ENCODE measurements at places on chromosomes 3 and 15.

GRCh38 chr3:152244517-152244888, 24.2 kb upstream of the MBNL1 start:
- DNase-seq: no peak

GRCh38 chr15:45873781-45874180, 239.0 kb downstream of the SQOR start:
- no peak for DNase-seq

DNA sequence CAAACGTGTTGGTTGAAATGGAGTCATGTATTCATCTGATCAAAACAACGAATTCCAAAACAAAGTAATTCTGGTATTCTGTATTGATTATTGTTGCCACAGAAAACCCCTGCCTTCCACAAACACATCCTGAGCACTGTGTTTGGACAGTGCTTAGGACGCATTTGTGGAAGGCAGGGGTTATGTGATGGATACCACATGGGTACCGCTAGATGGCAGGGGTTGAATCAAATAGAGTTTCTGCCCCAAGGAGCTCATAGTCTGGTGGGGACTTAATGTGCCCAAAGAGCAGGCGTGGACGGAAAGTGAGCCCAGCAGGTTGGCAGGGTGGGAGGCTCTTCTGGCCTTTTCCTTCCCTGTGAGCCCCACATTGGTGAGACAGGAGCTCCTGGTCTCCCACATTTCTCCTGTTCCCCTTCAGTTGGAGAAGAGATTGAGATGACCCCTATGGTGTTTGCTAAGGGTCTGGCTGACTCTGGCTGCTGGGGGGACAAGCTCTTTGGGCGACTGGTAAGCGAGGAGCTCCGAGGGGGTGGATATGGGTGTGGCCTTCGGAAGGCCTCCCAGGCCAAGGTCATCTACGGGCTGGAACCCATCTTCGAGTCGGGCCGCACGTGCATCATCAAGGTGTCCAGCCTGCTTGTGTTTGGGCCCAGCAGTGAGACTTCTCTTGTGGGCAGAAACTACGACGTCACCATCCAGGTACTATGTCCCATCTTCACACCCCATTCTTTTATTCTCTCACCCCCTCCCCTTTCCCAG, 22.1 kb upstream of the SLC28A1 start:
- DNase-seq: no peak

- peak; percentile 10 for DNase-seq
Measured at GRCh38 chr3:150286390-150287147, 121.5 kb upstream of the TSC22D2 start.

GRCh38 chr3:136819392-136819730, 435 bp downstream of the SLC35G2 start:
- peak; percentile 18 for DNase-seq

DNA sequence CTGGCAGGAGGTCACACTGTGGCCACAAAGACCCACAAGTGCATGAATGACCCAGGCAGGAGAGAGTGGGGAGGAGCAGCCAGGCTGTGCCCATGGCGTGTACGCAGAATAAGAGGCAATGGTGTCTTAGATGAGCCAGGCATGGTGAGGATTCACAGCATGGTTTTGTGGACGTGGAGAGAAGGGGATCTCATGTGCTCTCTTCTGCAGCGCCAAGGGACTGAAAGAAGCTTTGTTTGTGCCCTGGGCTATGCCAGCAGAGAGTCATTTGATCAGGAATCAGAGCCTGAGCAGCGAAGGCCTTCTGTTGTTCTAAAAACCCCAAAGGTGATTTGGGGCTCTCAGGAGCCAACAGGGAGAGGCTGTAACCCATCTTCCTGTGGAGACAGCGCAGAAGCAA, 18.7 kb upstream of the RPP14 start:
- no peak for DNase-seq

- peak; percentile 61 for DNase-seq
Measured at GRCh38 chr3:128875556-128876120, 3.8 kb upstream of the ACAD9 start.

- DNase-seq: no peak
Measured at GRCh38 chr3:112489674-112490479, 9.4 kb downstream of the BTLA start.

DNA sequence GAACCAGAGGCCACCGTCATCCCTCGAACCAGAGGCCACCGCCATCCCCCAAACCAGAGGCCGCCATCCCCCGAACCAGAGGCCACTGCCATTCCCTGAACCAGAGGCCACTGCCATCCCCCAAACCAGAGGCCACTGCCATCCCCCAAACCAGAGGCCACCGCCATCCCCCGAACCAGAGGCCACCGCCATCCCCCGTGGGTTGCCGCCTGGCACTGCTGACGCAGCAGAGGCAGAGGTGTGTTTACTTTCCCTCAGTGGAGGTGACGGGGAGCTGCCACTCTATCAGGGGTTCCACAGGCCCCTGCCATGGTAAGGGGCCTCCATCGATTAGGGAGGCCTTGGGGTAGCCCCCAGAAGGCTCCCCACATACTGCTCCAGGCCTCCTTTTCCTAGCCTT, 1.5 kb downstream of the IQSEC1 start:
- no peak for DNase-seq

GRCh38 chr3:99472385-99472784, 166.0 kb upstream of the COL8A1 start:
- DNase-seq: no peak

Data from HuH-7.5 (cell line).